HFFc6 (cell line): ENCODE measurements at places on chromosomes 3 and 15.

GRCh38 chr15:69074001-69074842, 59.7 kb downstream of the NOX5 start:
- peak; percentile 24 for DNase-seq

- peak; percentile 63 for DNase-seq
Observed at GRCh38 chr15:83248151-83249029, 36.1 kb downstream of the BNC1 start.

DNA sequence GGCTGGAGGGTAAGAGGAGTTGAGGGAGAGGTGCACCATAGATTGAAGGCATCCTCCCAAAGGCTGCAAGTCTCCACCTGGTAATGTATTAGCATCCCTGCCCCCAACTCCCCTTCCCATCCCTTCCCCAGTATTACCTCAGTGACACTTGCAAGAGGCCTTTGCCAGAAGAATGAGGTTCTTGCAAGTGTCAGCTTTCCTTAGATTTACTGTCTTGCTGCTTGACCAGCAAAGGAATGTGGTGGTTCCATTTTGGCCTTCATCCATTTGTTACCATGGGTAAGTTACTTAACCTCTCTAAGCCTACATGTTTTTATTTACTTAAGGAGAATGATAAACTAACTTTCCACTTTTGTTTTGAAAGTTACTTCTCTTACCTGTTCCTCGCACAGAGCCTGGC, 108.9 kb downstream of the LRTM1 start:
- DNase-seq = no peak

- DNase-seq = peak; percentile 51
Observed at GRCh38 chr3:11774296-11774877, 72.3 kb downstream of the TAMM41 start.

- DNase-seq = no peak
Observed at GRCh38 chr3:27661797-27662196, 60.3 kb downstream of the EOMES start.

GRCh38 chr15:52247461-52247860, 48.1 kb downstream of the MYO5C start:
- no peak for DNase-seq

DNA sequence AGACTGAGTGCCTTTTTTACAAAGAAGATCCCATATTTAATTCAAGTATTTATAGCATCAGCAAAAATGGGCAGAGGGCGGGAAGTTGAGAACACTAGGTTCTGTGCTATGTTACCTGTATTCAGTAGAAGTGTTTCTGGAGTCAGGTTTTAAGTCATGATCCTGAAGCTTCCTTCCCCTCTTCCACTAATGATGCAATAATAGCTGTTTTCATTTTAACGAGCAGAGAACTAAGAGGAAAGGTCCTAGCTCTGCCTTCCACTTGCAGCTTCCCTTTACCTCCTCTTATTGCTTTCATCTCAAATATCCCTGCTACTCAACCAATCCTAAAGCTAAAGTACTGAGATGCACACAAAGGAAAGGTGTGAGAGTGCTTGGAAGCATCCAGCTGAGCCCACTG, 16.9 kb upstream of the TMOD3 start:
- DNase-seq = no peak

DNA sequence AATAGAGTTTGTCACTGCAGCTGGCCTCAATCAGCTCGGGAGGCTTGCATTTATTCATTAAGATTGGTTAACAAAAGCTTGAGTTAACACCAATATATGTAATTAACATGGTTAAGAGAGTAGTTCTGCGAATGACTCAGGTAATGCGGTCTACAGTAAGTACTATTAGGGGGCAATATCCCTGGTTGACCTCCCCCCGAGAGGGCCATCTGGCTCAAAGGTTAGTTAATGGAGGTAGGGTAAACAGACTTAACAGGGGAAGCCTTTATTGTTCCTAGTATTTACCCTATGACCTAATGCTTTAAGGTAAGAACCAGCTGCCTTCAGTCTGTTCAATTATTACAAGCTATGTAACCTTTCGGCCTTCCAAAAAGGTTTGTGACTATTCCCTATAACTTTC, 403.3 kb upstream of the SGO1 start:
- no peak for DNase-seq

GRCh38 chr3:111723293-111724215, 128.4 kb upstream of the ZBED2 start:
- DNase-seq = peak; percentile 70

DNA sequence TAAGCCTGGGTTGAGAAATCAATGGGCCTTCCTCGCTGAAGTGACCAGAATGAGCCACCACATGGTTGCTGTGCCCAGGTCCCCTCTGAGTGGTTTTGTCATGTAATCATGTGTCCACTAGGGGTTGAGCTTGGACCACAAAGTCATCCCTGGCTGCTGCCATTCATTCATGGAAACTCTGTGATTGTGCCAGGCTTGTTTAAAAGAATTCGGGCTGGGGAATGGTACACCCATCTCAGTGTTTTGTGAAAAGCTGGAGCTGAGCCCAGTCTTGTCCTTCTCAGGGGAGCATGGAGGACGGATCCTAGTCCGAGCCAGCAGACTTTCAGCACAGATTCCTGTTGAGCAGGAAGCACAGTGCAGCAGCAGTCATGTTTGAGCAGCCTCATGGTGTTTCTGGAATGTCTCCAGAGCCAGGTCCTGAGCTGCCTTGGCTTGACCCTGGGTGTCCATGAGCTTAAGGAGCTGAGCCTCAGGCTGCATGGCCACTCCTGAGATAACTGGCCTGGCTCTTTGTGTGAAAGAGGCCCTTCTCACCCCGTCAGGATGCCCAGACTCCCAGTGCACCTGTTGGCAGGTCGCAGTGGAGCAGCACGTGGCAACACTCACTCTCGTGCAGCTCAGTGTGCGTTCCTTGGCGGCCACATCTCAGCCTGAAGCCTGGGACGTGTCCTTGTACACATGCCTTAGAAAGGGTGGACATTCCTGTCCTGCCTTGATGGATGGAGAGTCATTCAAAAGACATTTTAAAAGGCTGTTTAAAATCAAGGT, 260.3 kb upstream of the TPM1 start:
- peak; percentile 74 for DNase-seq

- DNase-seq = no peak
Observed at GRCh38 chr3:134103470-134103869, 73.7 kb upstream of the SLCO2A1 start.
